ENCODE measurements at places on chromosomes 7 and 10.

GRCh38 chr7:135514856-135515255 is 5.0 kb upstream of the CNOT4 start:
- no peak for DNase-seq

DNA sequence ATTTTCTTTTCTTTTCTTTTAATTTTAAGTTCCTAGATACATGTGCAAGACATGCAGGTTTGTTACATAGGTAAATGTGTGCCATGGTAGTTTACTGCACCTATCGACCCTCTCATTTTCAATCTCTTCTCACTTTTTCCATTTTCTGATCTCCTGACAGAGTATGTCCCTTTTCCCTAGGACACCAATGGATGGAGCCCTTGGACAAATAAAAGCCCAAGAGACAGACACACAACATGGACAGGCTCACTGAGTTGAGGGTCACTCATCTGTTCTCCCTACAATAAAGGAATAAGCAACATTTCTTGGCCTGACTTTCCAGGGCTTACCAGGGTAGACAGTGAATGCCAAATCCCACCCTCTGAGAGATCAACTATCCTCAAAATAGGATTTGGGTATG is 15.2 kb upstream of the UBE2D1 start:
- no peak for DNase-seq

DNA sequence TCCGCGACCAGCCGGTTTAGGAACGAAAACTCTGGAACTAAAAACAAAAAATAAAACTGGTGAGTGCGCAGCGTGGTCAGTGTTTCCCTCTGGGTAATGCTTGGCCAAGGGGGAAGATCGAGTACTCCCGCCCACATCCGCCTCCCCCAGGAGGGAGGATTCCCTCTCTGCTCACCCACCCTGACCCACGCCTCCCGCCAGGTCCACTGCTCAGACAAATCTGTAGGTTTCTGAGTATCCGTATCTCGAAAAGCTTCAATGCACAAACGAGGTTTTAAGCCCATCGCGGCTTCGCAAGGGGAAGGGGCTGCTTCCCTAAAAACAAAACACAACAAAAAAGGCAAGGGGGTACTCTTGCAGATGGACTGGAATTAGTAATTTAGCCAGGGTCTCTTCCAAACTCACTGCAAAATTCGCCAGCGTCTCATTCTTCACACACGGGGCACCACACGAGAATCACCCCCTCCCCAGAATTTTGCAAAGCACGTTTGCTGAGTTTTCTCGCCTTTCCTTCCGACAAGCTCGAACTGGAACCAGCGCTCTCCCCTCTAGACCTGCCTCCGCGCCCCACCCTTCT is 75.2 kb downstream of the INSIG1 start:
- DNase-seq: no peak

DNA sequence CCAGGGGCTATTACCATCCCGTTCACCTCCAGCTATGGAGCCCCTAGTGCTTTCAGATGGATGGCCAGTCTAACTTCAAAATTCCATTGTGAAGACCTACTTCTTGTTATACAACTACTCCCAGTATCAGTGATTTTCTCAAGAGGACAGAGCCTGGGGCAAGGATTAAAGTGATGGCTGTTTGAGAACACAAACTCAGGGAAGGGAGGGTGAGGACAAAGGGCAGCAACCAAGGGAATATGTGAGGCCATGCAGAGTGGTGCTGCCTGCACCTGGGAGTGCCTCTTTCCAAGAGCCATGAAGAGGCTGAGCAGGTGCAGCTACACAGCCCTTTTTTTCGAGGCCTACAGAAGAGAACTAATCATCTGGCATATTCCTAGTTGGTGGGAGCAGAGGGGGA is 303.5 kb upstream of the BMPER start:
- DNase-seq: no peak

GRCh38 chr10:70903262-70903921 is 15.0 kb upstream of the PCBD1 start:
- DNase-seq: no peak

DNA sequence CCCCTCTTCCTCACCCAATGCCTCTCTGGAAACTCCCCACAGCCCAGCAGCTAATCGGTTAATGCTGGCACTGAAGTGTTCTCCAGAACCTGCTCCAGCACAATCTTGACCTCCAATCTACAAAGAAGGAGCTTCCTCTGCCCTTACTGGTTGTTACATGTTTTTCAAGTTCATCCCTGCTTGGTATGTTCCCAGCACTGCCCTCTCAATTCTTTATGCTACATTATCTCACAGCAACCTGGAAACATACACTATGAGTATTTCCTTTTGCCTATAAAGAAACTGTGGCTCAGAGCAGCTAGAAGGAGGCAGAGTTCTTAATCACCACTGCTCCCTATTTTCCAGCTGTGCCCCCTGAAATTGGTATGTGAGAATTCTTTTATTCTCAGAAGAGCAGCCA is 84.1 kb upstream of the KMT2E start:
- no peak for DNase-seq
